T follicular helper cell (primary cell): ENCODE measurements at places on chromosomes 3 and 15.

- DNase-seq: no peak
Observed at GRCh38 chr3:193853511-193854219, 260.7 kb downstream of the OPA1 start.

DNA sequence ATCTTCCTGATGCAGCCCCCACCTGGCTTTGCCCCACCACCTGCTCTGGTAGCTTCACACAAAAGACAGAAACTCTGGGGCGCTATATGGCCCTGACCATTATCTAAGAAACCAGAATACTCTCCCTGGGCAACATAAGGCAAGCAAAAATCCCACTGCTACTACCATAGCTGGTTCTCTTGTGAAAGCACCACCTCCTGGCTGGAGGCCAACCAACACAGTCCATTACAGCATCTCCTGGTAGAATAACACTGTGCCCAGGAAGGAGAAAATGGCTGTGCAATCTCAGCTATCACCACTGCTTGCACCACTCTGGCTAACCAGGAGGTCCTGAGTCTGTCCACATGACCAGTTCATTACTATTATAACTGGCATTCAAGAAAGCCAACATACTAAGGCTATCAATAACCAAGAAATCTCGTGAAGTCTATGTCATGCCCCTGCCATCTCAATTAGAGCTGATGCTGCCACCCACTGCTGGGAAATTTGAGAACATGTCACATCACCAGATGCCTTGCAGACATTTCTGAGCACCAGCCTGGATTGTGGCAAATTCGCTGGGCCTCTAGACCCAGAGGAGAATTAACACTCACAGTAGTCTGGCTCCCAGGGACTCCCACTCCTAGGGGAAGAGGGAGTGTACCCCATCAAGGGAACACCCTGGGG is 1114.8 kb downstream of the ROBO2 start:
- DNase-seq: no peak

DNA sequence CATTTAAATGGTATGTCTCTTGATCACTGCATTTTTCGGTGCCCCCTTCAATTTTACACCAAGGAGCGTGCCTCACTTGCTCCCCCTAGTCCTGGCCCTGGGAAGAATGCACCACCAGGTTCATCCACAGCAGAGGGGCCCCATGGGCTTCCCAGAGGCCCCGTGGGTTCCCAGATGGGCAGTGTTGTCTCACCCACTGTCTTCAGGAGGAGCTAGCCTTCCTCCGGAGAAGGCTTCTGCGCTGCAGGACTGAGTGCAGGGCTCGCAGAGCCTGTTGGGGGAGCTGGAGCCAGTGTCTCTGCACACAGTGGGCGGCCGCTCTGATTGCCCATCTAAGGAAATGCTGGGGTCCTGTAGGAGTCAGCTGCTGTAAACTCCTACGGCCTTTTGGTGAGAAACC is 45.9 kb downstream of the POLR2M start:
- DNase-seq: no peak

DNA sequence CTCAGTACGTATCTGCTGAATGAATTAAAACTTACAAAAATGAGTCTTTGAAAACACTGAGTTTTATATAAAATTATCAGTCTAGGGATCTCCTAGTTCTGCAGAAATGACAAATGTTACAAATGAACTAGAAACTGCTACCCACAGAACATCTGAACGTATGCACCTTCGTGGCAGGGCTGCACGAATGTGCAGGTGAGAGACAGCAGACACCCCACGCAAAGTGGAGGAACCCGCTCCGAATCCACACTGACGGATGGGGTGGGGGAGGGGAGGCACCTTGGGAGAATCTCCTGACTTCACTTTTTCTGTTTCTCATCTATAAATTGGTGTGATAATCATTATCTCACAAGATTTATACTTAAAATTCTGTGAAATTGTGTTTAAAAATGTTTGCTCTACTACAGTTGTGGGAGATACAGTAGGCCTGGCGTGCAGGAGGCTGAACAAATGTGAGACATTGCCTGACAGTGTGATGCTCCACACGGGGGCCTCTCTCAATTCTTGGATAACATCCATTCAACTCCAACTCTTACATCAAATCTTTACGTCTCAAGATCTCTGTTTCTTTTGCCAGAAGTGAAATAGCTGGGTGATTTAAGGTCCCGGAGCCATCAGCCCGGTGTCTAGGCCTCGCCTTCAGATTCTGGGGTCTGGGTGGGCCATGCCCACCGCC is 86.9 kb downstream of the ATP10A start:
- no peak for DNase-seq

DNA sequence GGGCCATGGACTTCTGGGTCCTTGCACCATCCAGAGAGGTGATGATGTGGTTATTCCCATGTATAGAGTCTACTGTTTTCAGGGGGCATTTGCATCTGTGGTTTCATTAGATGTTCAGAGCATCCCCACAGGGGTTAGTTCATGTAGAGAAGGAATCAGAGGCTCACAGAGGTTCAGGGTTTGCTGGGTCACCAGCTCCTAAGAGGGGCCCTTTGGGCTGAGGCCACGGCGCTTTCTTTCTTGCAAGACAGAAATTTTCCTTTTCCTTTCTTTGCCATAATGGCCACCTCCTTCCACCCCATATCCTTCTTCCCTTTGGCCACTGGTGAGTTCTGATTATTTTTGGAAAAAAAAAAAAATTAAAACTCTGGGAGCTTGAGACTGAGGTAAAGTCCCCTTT is 62.3 kb downstream of the APBA2 start:
- DNase-seq: no peak

DNA sequence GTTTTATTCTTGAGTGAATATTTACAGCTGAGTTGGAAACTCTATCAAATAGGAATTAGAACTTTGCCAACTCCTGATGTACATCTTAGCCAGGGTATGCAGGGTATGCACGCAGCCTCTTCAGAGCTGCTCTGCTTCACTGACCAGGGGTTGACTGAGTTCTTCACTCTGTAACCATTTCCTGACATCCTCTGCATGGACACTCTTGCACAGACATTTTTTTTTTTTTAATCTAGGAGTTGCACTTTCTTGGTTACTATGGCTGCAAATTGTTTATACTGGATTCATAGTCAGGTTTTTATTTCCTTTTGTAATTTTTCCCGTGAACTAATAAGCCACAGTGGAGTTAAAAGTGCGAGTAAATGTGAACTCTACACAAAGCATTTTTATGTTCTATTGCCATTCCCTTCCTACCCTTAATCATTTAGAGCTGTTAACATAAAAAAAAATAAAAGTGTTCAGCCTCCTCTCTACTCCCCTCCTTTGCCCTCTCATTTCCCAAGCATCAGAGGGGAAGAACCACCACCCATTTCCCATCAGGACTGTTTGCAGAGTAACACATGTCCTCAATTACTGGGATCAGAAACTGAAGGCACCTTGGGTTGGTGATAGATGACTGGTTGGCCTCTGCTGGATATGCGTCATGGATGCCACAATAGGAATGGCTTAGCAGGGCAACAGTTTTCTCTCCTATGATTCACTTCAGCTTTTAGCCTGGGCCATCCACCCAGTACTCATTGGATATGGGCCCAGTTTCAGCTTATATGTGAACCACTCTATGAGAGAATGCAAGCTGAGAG is 54.0 kb downstream of the DUT start:
- DNase-seq: no peak

- DNase-seq: no peak
Observed at GRCh38 chr3:20095470-20095869, 55.2 kb downstream of the KAT2B start.

- no peak for DNase-seq
Observed at GRCh38 chr15:65081270-65081669, 4.7 kb downstream of the KBTBD13 start.

DNA sequence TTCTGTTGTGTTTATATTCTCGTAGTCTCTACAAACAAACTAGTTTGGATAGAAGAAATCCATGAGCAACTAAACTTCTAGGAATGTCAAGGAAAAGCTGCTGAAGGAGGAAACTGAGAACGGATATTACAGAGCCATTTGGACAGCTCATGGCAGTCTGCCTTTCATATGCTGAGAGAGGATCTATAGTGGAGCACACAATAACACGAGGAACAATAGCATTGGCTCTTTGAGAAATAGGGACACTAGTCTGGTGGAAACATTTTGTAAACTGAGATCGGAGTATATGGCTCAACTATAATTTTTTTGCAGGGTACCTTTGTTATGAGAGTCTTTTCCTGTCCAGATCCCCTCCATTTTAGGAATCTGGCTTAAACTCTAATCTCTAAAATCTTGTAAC is 200.5 kb downstream of the CLSTN2 start:
- no peak for DNase-seq

GRCh38 chr15:92749216-92749615 is 93.6 kb upstream of the FAM174B start:
- no peak for DNase-seq

DNA sequence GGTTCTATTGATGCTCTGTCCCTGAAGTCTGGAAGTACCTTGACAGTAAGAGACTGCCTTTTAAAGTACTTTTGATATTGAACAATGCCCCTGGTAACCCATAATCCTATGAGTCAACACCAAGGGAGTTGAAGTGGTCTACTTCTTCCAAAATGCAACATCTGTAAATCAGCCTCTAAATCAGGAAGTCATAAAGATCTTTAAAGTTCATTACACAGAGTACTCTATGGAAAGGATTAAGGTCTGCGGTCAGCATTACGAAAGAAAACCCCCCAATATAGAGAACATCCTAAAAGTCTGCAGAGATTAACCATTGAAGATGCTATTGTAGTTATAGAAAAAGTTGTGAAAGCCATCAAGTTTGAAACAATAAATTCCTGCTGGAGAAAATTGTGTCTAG is 52.7 kb upstream of the CMC1 start:
- DNase-seq: no peak

- no peak for DNase-seq
Observed at GRCh38 chr3:186320862-186321568, 41.0 kb downstream of the DGKG start.

DNA sequence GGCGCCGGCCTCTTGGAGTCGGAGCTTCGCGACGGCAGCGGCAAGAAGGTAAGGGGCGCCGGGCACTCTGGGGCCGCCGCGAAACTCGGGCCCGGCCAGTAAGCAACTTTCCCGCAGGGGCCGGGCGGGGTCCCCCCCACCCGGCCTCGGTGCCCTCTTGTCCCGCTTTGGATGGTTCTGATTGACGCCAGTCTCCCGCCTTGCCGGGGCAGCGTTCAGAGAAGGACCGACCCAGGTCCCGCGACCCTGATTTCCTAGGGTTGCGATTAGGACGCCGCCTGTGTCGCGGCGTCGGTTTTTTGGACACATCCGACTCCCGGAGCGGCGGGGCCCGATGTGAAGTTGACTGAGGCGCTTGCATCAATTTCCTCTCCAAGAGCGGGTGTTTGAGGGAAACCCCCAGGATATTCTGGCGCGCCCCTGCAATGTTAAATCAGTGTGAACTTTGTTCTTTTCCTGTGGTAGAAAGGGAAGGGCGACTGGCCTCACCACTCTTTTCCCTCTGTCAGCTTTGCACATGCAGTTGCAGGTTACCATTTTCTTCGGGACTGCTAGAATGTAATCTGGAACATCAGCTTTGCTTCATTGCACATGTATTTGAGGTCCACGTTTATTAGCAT is 755 bp downstream of the PDE8A start:
- peak; percentile 43 for DNase-seq

- DNase-seq: no peak
Observed at GRCh38 chr3:129415830-129416229, 12.6 kb downstream of the EFCAB12 start.

GRCh38 chr3:67739851-67740250 is 85.4 kb upstream of the SUCLG2 start:
- DNase-seq: no peak

DNA sequence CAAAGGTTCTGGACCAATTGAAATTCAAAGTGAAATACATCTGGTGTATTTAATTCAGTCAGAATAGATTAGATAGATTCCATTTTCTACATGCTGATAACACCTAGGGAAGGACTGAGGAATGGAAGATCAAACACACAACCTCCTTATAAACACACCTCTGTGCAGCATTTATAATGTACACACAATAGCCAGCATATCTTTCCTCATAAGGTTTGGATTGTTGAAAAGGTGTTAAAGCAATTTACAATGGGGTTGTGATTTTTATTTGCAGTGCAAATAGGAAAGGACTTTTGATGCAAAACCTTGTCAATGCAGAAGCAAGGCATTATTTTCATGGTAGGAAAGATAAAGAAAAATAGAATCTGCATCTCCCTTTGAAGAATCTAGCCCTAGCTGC is 448.9 kb upstream of the KCNMB2 start:
- DNase-seq: no peak

DNA sequence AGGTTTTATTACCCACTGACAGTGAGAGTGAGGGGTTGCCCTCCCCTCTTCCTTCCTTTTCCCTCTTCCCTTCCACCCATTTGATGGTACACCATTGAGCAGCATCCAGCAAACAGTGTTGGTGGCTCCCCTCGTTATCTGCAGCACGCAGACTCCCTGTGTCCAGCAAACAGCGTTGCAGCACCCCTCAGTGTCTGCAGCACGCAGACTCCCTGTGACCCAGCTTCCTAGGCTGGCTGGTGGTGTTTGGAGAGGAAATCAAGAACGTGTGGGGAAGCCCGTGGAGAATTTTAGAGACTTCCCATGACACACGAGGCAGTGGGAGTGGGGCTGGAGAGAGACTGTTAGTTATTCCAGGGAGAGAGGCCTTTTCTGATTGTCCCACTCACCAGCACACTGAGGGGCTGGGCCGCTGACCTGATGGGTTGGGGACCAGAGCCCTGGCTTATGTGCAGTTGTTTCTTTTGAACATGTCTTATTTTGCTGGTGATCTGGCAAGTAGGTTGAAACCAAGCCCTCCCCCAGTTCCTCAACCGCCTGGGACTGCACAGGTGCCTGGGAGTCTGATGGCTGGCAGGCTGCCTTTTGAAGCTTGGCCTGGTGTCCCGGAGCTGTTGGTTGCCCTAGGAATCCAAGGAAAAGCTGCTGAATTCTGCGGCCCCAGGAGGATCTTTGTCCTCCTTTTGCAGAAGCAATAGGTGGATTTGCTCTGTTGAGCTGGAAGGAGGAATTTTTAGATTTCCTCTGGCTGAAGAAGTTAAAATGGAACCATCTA is 19.0 kb downstream of the APBA2 start:
- DNase-seq: no peak

GRCh38 chr3:184375747-184376461 is 2.1 kb downstream of the THPO start:
- DNase-seq: no peak

DNA sequence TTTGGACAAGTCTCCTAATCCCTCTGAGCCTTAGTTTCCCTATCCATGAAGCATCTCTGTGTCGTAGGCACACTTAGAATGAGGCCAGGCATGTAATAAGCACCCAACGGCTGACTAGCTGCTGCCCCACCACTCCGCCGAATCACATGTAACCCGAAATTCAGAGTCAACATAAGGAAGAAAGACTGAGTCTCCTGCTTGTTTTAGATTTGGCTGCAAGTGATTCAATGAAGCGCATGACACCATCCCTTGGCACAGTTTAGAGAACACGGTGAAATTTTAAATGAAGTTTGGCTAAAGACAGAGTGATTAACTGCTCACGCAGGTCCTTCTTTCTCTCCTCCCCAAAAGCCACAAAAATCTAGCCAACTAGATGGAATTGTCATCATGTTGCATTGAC is 279.2 kb downstream of the TLE3 start:
- DNase-seq: no peak

GRCh38 chr3:65194744-65195143 is 506.9 kb upstream of the ADAMTS9 start:
- no peak for DNase-seq

GRCh38 chr3:27356976-27357375 is 12.2 kb downstream of the NEK10 start:
- no peak for DNase-seq

- no peak for DNase-seq
Observed at GRCh38 chr3:58588030-58588614, 10.9 kb upstream of the FAM107A start.

GRCh38 chr3:124360563-124360962 is 368.6 kb upstream of the ROPN1 start:
- DNase-seq: no peak

GRCh38 chr3:26614006-26614685 is 8.4 kb upstream of the LRRC3B start:
- DNase-seq: no peak
